ENCODE measurements at places on chromosomes 13 and 19.

DNA sequence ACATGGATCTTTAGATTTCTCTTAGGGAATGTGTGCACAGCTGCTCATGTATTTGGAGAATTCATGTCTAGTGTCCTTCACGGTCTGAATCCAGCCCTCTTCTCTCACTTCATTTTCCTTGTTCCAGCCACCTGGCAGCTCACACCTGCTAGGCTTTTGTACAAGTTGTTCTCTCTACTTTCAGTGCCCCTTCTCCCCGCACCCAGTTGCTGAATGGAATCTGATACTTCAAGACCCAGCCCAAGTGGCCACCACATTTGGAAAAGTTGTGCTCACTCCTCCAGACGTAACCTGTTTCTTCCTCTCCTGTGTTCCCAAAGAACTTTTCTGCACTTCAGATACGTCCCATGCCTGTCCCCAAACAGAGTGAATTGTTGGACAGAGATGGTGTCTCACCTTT, 235.6 kb downstream of the SHISA2 start:
- DNase-seq, result no peak

DNA sequence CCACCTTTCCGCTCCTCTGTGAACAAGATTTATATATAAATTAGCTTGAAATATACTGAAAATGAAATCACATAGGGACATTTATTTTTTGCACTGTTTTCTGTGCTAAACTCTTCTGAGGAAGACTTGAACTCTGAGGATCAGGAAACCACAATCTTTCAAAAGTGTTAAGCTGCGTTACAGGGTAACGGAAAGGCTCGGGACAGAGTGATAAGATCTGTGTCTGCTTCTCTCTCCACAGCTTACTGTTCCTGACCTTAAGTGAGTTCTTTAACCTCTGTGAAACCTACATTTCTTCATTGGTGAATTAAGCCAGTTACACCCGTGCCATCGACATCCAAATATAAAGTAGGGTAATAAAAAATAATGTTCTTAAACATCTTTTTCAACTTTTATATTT, 38.9 kb downstream of the DACH1 start:
- no peak for DNase-seq

DNA sequence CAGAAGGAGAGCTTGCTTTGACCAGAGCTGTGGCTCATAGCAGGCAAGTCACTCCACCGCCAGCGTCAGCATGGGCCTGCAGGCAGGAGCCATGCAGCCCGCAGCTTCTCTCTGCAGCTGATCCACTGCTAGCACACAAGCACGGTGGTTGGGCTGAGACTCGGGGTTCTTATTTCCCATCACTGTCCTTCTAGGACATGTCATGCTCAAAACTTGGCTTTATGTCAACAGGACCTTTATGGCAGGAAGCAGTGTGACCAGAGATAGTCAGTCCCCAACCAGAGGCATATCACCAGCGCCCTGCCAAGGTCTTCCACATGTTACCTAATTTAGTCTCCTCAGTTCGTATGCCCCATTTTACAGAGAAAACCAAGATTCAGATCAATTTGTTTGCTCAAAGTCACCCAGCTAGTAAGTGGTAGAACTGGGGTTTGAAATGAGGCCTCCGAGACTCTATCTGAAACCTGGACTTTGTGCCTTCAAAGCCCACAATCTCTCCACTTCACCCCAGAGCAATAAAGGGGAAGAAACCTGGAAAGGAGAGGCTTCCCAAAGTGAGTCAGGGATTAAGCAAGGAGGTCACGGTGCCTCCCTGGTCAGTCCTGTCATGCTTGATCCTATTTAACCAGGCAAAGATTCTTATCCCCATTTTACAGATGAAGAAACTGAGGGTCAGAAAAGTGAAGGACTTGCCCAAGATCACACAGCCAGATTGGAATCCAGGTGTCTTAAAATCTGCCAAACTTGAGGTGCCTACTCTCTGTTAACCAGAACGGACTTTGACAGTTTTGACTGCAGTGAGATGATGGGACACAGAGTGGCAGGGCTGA, 5.1 kb downstream of the TMEM272 start:
- DNase-seq, result no peak

DNA sequence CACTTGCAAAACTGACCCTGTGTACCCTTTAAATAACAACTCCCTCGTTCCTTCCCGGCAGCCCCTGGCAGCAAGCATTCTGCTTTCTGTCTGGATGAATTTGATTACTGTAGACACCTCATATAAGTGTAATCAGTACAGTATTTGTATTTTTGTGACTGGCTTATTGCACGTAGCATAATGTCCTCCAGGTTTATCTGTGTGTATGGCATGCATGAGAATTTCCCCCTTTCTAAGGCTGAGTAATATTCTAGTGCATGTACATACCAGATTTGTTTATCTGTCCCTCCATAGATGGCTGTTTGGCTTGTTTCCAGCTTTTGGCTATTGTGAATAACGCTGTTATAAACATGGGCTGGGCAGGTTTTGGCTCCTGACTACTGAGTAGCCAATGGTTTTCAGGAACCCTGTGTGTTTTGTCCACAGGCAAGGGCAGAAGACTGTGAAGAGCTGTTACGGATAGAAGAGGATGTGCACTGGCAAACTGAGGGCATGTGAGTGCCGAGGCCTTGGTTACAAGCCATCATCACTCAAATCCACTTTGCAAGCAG, 98.0 kb downstream of the ESD start:
- no peak for DNase-seq

GRCh38 chr13:57044910-57045309, 95.8 kb upstream of the PRR20A start:
- DNase-seq, result no peak

GRCh38 chr13:50255639-50256038, 240.4 kb downstream of the KCNRG start:
- no peak for DNase-seq
